Activated CD8-positive, alpha-beta memory T cell treated with anti-CD3 and anti-CD28 coated beads for 48 hours (primary cell): ENCODE measurements at places on chromosomes 1 and 21.

DNA sequence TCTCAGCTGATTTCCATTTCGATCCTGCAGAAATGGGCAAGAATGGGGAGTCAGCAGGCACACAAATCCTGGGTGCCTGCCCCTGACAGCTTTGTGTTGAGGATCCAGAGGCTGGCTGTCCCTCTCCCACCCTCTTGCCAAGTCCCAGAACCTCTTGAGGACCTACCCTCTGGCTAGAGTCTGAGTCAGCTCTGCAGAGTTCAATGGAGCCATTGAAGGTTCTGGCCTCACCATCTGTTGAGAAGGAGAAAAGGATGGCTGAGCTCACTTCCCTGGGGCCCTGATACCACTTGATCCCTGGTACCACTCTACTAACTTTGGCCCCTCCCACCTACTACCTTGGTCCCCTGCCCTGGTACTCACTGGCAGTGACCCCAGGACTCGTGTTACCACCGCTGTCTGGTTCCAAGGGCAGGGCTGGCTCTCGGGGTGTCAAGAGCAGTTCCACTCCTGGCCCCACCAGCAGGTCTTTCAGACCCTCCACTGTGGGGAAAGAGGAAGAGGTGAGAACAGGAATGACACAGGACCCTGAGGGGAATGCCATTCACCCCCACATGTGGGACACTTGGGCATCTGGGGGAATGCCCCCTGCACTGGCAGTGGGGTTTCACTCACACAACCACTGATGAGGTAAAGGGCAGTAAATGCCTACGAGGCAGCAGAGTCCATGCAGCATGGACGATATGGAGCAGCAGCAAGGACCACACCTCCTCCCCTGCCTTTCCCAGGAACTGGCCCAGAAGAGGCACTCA is 10.5 kb downstream of the RXFP4 start:
- DNase-seq: no peak

GRCh38 chr21:24785033-24785432 is 822.2 kb downstream of the MRPL39 start:
- no peak for DNase-seq

GRCh38 chr1:202162418-202163280 is 2.2 kb upstream of the PTPN7 start:
- DNase-seq: no peak

DNA sequence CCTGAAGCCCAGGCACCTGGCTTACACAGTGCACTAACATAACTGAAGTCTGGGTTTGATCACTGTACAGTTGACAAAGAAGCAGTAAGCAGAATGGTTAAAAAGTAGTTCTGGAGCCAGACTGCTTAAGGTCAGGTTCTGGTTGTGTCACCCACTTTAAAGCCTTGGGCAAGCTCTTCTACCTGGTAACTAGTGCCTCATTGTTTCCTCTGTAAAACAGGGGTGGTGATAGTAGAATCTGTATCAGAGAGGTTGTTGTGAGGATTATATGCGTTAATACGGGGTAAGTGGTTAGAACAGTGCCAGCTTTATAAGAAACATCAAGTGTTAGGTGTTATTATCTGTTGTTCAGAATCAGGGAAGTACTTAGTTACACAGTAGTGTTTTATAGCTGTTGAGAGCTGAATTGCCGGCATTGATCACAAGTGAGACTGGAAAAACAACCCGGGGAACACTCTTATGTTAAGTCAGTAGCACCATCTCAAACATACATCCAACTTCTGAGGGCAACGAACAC is 3.7 kb downstream of the BACH1 start:
- DNase-seq: no peak

GRCh38 chr1:3943806-3944577 is 43.9 kb upstream of the C1orf174 start:
- DNase-seq: no peak

DNA sequence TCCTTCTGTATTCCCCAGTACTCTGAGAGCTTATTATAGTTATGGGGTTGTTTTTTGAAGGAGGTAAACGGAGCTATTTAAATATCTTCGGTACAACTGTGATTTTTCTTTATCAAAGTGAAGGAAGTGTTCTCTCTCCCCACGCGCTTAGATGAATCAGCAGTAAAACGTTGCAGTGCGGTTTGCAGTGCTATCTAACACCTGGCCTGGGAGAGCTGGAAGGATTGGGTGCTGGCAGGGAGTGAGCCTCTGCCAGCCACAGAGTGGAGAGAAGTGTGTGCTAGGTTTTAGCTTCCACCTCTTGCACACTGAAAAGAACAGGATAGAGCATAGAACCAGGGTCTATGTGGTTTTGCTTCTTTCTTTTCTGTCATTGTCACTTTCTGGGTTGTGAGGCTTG is 165.9 kb downstream of the SDCCAG8 start:
- DNase-seq: peak; percentile 24

GRCh38 chr1:152761609-152762213 is 3.9 kb downstream of the KPRP start:
- no peak for DNase-seq

DNA sequence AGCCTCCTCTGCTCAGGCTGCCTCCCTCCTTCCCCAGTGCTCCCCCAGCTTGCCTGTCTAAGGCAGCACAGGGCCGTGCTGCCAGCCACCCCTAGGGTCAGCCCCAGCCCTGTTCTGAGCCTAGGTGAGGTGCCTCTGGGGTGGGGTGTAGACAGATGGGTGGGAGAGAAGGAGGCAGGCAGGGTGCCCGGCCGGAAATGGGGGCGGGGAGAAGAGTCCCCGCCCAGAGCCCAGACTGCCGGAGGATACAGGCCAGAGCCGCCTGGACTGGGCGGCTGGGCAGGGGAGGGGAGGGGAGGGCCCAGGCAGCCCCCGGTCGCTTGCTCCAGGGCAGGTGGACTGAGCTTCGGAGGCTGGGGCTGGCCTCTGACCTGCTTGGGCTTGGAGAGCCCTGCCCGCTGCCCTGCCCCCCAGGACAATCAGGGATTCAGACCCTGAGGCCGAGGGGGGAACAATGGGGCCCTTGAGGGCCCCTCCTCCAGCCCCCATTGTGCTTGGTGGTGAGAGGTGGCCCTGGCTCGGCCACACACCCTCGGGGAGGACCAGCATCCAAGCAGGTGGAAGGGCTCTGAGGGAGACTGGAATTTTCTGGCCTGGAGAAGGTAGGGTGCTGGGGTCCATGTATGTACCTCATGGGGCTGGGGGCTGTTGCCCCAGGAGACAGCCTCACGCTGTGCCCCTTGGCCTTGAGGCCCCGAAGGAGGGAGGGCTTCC is at the start of gene GJC2:
TSS of gene GJC2 (plus strand) at position 525 of the 714 bp plus-strand sequence. CDS start 7,829 bp downstream, outside the sequence.
- no peak for DNase-seq

GRCh38 chr1:185531838-185532237 is 202.4 kb upstream of the HMCN1 start:
- DNase-seq: no peak

DNA sequence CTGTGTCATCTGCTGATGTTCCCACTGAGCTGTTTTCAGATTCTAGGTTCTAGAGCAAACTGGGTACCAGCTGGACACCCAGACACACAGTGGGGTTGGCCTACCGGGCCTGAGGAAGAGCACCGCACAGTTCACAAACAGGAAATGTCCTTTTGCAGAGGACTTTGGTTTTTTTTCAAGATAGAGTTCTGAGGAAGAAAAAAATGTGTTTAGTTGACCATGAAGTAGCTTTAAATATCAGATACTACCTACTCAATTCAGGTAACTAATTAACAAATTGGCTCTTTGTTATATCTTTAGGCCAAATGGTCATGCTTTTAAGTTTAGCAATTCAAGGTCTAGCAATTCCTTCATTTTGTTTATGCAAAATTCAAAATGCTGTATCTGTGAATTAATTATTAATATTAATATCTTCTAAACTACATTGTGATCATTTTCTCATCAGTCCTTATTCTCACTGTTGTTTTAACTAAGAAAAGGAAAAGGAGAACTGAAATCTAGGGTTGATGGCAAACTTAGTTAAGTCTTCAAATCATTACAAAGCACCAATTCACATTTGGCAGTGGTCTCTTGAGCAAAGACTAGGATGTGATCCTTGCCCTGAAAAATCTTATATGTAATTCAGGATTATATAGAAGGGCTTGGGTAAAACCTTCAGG is 17.2 kb upstream of the NCF2 start:
- DNase-seq: no peak

DNA sequence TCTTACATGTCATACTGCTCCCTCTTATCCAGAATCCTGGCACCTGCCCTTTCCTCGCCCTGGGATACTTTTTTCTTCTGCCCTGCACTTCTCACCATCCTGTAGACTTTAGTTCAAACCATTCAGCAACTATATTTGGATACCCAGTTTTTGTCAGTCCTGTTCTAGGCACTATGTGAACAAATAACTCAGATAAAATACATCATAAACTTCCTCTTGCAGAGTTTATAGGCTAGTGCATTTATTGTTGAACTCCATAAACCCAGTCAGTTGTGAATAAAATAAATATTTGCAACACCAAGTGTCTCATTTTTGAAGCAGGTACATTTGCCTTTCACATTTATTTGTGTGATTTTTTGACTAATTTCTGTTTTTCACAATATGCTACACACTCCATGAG is 4.3 kb downstream of the LYPLAL1 start:
- no peak for DNase-seq

- DNase-seq: no peak
Measured at GRCh38 chr1:200423235-200423634, 13.4 kb upstream of the ZNF281 start.

DNA sequence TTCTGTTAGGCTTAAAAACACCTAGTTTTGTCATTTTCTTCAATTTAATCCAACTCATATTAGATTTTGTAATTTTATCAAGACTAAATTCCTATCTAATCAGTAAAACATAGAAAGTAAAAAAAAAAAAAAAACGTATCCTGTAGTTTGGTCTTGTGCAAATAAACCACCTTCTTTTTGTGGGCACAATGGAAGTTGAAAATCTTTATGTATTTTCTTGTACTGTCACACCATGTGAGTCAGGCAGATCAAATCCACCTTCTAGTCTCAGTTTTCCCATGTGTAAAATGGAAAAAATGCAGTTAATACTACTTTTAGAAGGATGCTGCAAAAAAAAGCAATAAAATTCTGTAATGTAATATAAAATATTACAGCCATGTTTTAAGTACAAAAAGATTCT is 129.8 kb downstream of the CYYR1 start:
- DNase-seq: no peak
